ENCODE measurements at places on chromosomes 1 and 21.

GRCh38 chr1:173853074-173853473, 14.7 kb downstream of the GAS5 start:
- no peak for DNase-seq

GRCh38 chr1:30981172-30981571, 72.6 kb upstream of the SDC3 start:
- no peak for DNase-seq

DNA sequence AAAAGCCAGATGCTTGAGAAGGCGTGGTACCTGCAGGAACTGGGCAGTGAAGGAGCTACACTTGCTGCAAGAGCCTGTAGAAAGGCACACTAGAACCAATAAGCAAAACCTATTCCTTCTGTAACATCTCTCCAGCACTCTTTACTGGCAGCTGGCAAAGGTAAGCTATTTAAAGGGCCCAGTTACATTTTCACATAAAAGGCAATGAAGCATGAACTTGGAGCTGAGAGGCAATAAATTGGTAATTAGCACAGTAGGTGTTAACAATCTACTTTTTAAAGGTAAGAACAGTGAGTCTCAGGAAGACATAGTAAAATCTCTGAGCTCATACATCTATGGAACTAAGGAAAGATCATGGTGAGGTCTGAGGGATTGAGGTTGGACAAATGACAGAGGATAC, 167.1 kb upstream of the OLFM3 start:
- DNase-seq, result no peak

DNA sequence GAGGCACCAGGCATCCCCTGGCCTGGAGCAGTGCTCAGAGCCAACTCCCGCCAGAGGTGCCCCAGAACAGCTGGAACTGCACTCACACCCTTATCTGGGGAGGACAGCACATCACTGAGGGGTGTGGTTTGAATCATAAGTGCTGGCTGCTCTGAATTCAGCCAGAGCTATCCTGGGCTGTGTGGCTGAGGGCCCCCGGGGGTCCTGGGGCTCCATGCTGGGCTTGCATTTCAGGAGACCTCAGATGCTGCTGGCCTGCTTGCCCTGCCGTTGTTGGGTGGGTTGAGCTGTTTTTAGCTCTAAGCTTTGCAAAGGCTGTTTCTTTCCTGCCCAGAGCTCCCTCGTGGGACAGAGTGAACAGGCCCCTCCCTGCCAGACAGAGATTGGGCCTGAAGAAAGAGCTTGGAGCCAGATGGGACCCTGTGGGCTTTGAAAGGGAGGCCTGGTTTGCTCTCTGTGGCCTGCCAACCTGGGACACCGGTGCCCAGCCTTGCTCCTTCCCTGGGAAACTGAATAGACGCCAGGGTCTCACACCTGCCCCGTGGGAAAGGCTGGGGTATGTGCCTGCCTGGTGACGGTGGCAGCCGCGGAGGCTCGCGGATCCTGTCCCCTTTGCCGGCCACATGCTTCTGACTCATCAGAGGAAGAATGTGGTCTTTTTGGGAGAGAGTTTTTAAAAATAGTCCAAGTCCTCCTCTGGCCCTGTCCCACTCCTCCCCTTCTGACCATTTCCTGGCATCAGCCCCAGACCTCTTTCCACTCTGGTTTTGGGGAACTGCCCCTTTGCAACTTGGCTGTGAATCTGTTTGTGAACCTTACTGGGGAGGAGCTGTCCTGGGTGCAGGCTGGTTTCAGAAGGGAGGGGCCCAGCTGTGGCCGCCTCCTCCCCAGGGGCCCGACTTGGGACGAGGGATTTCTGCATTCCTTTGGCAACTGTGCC, 30.0 kb downstream of the ARHGEF10L start:
- DNase-seq, result peak; percentile 96

- no peak for DNase-seq
Measured at GRCh38 chr1:24502709-24503058, at the start of gene RCAN3. Gene RCAN3 (plus strand): TSS chr1:24502836. CDS start chr1:24514373, 11,537 bp downstream.

- DNase-seq, result no peak
Measured at GRCh38 chr1:116340506-116341231, 32.4 kb upstream of the ATP1A1 start.

DNA sequence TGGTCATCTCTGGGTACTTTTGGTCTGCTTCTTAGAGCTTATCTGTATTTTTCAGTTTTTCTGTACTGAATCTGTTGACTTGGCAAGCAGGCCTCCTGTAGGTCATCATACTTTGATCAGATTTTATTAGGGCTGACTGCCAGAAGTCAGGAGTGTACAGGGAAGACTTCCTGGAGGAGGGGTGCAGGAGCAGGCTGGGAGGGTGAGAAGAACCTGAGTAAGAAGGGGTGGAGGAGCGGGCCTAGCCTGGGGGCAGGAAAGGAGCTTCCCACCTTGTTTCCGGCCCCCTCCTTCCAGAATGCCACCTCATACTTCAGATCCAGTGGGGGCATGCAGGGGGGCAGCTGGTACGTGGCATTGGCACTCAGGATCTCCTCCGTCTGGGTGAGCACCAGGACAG, 18.3 kb upstream of the IL22RA1 start:
- DNase-seq, result no peak

- no peak for DNase-seq
Measured at GRCh38 chr1:22250724-22251123, 107.8 kb upstream of the WNT4 start.

- no peak for DNase-seq
Measured at GRCh38 chr1:229251185-229251584, 19.7 kb upstream of the RAB4A start.

DNA sequence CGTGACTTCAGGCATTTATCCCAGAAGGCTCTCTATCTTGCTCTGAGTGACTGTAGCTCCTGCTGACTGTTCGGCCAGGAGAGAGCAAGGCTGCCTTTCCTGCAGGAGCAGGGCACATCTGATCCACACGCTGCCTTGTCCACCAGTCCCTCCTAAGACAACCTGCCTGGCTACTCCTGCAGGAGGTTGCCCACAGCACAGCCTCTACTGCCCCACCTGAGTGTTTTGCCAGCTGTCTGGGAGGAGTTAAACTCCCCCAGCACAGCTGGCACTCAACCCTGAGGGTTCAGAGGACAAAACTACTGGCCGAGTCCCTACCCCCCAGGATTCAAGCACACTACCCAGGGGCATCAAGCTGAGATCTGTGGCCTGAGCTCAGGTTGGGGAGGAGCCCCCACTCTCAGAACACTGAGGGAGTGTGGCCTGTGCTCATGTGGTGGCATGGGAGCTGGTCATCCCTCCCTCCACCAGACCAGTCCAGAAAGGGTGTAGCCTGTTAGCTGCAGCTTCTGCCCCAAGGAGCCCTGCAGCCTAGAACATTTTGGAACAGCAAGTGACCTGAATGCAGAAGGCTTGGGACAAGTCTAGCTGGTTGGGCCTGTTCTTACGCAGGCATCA, 237.3 kb downstream of the SLC44A5 start:
- no peak for DNase-seq

- DNase-seq, result no peak
Measured at GRCh38 chr1:99358770-99359169, 94.5 kb downstream of the PLPPR4 start.

- DNase-seq, result no peak
Measured at GRCh38 chr1:199687321-199687720, 340.2 kb upstream of the NR5A2 start.

GRCh38 chr1:219085988-219086387, 87.7 kb upstream of the LYPLAL1 start:
- DNase-seq, result no peak

- DNase-seq, result no peak
Measured at GRCh38 chr1:190376044-190376443, 101.6 kb downstream of the BRINP3 start.

Data from vagina (tissue), 2 donors.